Colonic mucosa (tissue), 4 donors: ENCODE measurements at places on chromosomes 6 and 20. TPM values are rescaled to one million over a fixed set of nuclear protein-coding genes. Genes with fewer than 3 reads are reported as not detected.

The RTN4IP1 gene
- 12.2 TPM for total RNA-seq

The EDN3 gene
- total RNA-seq: 11.7 TPM

DNA sequence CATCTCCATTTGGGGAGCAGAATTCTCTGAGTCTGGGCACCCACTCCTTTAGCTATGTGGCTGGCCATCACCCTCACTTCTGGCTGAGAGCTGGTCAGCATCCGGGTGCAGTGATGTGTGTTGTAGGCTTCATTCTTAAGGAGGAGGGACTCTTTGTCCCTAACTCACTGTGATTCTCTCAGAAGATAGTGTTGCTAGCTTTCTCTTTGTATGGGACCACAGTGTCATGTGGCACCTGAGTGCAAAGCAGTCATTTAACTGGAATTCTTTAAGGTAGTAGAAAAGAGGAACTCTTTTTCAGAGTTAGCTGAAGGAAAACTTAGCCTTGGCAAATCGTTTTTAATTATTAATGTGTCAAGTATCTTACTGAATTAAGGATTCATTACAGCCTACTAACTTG, 165.9 kb downstream of the JARID2 start:
- H3K36me3 ChIP-seq: no peaks in the 10 kb centered on the region
- H3K4me1 ChIP-seq: no peaks in the 10 kb centered on the region
- H3K27me3 ChIP-seq: no peaks in the 10 kb centered on the region
- no peak overlapping the region for H3K4me3 ChIP-seq

GRCh38 chr6:56851074-56851473, 103.8 kb upstream of the BEND6 start:
- H3K36me3 ChIP-seq: no peaks in the 10 kb centered on the region
- no peaks in the 10 kb centered on the region for H3K4me1 ChIP-seq
- peak overlapping the region; percentile 19 for H3K4me3 ChIP-seq
- H3K27me3 ChIP-seq: no peaks in the 10 kb centered on the region
- DNase-seq: no peak

- no peaks in the 10 kb centered on the region for H3K27me3 ChIP-seq
- H3K27ac ChIP-seq: no peak overlapping the region
- H3K4me1 ChIP-seq: no peaks in the 10 kb centered on the region
- no peak for DNase-seq
- H3K36me3 ChIP-seq: no peaks in the 10 kb centered on the region
Measured at GRCh38 chr6:41900861-41901260, 5.7 kb upstream of the USP49 start.

DNA sequence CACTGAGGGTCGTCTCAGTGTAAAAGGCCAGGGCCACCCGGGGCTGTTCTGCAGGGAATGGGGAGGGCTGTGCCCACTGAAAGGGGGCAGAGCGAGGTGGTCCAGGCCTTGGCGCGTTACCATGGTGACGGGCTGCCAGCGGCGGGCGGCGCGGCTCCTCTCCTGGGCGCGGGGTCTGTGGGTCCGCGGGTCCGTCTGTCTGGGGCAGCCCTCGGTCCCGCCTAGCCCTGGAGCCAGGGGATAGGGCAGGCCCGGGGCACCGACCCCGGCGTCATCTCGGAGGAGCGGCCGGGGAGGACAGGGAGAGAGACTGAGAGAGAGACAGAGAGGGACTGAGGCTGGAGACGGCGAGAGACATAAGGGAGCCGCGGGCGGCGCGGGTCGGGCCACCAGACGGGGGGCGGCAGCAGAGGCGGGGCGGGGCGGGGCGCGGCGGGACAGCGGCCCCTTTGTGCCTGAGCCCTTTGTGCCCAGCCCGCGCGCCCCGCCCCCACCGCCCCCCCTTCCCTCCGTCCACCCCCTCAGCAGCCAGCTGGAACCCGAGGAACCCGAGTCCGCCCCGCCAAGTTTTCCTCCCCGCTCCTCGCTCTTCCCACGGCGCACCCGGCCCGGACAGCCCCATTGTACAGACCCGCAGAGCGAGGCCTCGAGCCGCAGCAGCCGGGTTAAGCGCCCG, at the start of gene KIAA1755:
TSS of gene KIAA1755 (minus strand) at position 358 of the 676 bp plus-strand sequence. CDS start at position 123, 235 bp downstream.
- peak within 1 kb of the TSS; percentile 8 for H3K27ac ChIP-seq
- H3K4me1 ChIP-seq: no peaks in the 10 kb centered on the region
- H3K4me3 ChIP-seq: peak within 1 kb of the TSS; percentile 27
- no peak for DNase-seq
- H3K36me3 ChIP-seq: no peaks in the 10 kb centered on the region
- H3K27me3 ChIP-seq: peaks cover 12% of the 10 kb centered on the region

- H3K36me3 ChIP-seq: no peaks in the 10 kb centered on the region
- H3K27ac ChIP-seq: no peak overlapping the region
- H3K27me3 ChIP-seq: no peaks in the 10 kb centered on the region
Measured at GRCh38 chr6:20058121-20058905, 154.0 kb downstream of the MBOAT1 start.

DNA sequence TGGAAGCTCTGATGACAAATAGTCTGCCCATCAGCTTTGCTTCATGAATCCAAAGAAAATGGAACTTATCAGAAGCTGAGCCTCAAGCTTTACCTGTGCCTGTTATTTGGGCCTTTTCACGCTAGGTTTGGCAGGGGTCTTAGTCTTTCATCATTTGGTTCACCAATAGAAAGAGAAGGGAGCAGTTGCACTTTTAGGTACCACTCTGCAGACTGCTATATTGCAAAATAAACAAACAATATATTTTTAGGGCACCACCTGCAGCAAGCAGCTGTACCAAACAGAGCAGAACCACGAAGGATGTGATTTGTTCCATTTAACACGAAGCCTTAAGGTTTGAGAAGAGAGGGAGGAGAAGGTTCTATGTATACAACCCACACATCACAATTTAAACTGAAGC, 291.4 kb upstream of the RNF217 start:
- H3K4me3 ChIP-seq: no peak overlapping the region
- no peaks in the 10 kb centered on the region for H3K36me3 ChIP-seq
- no peak for DNase-seq
- H3K27me3 ChIP-seq: no peaks in the 10 kb centered on the region

- H3K27me3 ChIP-seq: no peaks in the 10 kb centered on the region
- H3K27ac ChIP-seq: no peak overlapping the region
- no peaks in the 10 kb centered on the region for H3K36me3 ChIP-seq
- no peaks in the 10 kb centered on the region for H3K4me1 ChIP-seq
- H3K4me3 ChIP-seq: no peak overlapping the region
Measured at GRCh38 chr6:164693944-164694343, 615.5 kb downstream of the C6orf118 start.

DNA sequence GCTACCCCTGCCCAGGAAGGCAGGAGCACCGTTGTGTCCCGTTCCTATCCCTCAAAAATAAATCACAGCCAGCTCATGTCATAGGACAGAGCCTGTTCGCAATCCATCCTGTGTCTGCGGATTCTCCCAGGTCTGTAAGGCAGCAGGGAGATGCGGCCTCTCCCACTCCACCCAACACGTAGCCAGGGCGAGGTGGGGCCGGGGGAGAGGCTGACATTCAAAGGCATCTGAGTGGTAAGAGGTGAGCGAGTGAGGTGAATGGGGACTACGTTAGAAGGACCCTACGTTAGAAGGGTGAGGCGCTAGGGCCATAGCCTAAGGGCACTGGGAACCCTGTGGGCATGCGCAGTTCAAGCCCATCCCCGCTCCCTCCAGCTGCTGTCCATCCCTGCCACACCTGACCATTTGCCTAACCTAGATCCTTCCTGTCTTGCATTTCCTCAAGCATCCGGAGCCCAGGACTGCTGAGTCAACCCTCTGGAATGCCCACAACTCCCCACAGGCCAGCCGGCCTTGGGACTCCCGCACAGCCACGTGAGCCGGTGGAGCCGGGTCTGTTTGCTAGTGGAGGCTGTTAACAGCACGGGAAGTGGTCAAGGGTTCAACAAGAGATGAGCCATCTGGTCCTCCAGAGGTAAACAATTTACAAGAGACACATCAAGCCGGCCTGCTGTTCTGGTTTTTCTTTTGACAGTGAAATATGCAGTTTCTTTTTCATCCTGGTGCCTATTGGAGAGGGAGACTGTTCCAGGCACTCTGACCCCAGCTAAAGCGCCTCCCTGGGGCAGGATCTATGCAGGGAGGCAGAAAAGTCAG, 45.9 kb downstream of the RIPOR3 start:
- no peaks in the 10 kb centered on the region for H3K36me3 ChIP-seq
- H3K4me1 ChIP-seq: no peaks in the 10 kb centered on the region
- H3K27ac ChIP-seq: peak overlapping the region; percentile 52
- no peak overlapping the region for H3K4me3 ChIP-seq

GRCh38 chr6:137219664-137220252, 573 bp upstream of the IFNGR1 start:
- peak overlapping the region; percentile 96 for H3K27ac ChIP-seq
- H3K27me3 ChIP-seq: no peaks in the 10 kb centered on the region
- DNase-seq: no peak
- H3K36me3 ChIP-seq: no peaks in the 10 kb centered on the region
- peaks cover 7% of the 10 kb centered on the region for H3K4me1 ChIP-seq
